ENCODE measurements at places on chromosomes 6 and 20.

- no peak for DNase-seq
These were observed 198.2 kb downstream of the PRL start for GRCh38 chr6:22098601-22099031.

- DNase-seq = no peak
These were observed 59.0 kb downstream of the NOL4L start for GRCh38 chr20:32526125-32526524.

- DNase-seq = no peak
These were observed 20.4 kb upstream of the NOTCH4 start for GRCh38 chr6:32244270-32244669.

- no peak for DNase-seq
These were observed 580.3 kb downstream of the PRKN start for GRCh38 chr6:162147281-162147680.

GRCh38 chr20:58710481-58711265 is 18.1 kb downstream of the NPEPL1 start:
- no peak for DNase-seq

- DNase-seq = no peak
These were observed 373.0 kb upstream of the ZFP64 start for GRCh38 chr20:52564594-52564993.

- DNase-seq = no peak
These were observed 86.5 kb downstream of the INSM1 start for GRCh38 chr20:20454367-20454766.

GRCh38 chr20:47099825-47100441 is 205.3 kb downstream of the EYA2 start:
- DNase-seq = no peak

DNA sequence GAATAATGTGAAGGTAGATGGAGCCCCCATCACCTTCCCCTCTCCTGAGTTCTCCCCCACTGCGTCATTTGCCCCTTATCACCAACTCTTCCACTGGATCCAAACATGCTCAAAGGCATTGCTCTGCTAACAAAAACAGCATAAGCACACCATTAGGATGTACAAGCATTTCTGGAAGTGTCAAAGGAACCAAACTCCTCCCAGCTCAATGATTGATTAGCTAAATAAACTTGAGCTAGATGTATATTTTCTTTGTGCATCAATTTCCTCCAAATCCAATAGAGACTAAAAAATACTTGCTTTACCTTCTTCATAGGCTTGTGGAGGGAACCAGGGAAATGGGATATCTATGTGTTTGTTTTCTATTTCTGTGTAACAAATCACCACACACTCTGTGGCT is 248.4 kb upstream of the JARID2 start:
- no peak for DNase-seq

DNA sequence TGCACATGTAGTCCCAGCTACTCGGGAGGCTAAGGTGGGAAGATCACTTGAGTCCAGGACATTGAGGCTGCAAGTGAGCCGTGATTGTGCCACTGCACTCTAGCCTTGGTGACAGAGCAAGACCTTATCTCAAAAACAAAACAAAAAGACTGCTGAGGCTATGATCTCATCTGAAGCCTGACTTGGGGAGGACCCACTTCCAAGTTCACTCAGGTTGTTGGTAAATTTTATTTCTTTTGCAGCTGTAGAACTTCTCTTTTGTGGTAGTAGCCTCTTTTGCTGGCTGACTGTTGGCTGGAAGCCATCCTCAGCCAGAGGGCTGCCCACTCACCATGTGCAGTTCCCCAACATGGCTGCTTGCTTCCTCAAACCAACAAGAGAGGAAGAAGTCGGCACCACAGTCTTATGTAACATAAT is 36.8 kb upstream of the ME1 start:
- DNase-seq = no peak

DNA sequence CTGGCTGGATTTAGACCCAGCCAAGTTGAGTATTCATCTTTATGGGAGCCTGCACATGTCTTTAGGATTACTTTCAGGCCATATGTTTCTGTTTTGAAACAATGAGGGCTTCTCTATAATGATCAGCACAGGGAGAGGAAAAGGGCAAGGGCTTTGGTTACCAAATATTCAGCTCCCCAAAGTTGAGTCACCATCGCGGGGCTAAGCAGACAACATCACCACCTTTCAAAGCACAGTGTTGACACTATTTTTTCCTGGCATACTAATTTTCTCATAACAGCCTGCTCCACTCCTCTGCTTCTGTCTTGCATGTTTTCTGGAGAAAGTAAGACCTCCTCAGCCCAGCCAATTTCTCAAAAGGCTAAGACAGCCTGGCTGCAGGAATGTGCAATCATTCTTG is 4.9 kb downstream of the SCML4 start:
- DNase-seq = no peak

- no peak for DNase-seq
These were observed 192.9 kb downstream of the AIG1 start for GRCh38 chr6:143253586-143253985.

GRCh38 chr6:14674458-14674857 is 556.9 kb downstream of the CD83 start:
- DNase-seq = no peak

DNA sequence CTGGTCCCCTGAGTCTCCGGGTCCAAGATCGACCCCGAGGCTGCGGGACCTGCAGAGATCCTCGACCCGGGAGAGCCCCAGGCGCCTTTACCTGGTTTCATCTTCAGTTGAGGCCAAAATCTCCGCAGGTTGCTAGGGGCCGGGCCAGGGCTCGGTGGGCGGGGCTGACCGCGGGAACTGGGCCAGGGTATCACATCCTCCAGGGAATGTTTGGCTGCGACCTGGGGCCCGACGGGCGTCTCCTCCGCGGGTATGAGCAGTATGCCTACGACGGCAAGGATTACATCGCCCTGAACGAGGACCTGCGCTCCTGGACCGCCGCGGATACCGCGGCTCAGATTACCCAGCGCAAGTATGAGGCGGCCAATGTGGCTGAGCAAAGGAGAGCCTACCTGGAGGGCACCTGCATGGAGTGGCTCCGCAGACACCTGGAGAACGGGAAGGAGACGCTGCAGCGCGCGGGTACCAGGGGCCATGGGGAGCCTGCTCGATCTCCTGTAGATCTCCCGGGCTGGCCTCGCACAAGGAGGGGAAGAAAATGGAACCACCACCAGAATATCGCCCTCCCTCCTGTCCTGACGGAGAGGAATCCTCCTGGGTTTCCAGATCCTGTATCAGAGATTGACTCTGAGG is 53.8 kb upstream of the POLR1H start:
- no peak for DNase-seq

DNA sequence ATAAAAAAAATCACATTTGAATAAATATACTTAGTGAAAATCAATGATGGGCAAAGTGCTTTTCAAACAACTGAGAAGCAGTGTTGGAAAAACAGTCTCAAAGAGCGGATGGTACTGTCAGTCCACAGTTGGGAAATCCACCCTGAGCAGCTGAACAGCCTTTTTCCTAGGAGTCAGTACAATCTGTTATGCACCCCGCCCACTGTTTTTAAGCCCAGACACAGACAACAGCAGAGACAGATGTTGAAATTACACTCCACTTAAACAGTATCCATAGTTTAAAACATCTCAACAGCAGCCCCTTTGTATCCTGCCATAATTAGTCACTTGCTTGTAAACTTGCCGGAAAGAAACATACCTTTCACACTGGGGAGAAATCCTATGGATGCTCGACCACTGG is 372 bp downstream of the KIAA0408 start:
- no peak for DNase-seq

GRCh38 chr6:69098910-69099309 is 463.8 kb downstream of the ADGRB3 start:
- DNase-seq = no peak

DNA sequence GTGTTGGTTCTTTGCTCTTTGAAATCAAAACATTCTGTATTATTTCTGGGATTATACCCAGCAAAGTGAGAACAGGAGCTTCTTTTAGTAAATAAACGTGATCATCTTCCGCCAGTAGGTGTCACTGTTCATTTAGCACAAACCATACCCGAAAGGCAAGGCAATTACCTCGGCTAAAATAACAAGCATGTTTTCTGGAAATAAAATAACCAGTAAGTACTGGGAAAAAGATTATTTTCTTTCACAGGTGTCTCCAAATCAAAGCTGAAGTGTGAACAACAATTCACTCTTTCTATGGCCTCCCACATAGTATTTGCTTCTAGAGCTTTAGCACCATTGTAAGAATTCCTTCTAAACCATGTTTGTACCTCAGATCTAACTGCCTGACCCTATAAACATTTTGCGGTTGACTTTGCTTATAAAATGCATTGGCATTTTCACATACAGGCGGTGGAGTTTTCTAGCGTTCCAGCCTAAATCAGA is 144.6 kb upstream of the AGPAT4 start:
- DNase-seq = no peak

DNA sequence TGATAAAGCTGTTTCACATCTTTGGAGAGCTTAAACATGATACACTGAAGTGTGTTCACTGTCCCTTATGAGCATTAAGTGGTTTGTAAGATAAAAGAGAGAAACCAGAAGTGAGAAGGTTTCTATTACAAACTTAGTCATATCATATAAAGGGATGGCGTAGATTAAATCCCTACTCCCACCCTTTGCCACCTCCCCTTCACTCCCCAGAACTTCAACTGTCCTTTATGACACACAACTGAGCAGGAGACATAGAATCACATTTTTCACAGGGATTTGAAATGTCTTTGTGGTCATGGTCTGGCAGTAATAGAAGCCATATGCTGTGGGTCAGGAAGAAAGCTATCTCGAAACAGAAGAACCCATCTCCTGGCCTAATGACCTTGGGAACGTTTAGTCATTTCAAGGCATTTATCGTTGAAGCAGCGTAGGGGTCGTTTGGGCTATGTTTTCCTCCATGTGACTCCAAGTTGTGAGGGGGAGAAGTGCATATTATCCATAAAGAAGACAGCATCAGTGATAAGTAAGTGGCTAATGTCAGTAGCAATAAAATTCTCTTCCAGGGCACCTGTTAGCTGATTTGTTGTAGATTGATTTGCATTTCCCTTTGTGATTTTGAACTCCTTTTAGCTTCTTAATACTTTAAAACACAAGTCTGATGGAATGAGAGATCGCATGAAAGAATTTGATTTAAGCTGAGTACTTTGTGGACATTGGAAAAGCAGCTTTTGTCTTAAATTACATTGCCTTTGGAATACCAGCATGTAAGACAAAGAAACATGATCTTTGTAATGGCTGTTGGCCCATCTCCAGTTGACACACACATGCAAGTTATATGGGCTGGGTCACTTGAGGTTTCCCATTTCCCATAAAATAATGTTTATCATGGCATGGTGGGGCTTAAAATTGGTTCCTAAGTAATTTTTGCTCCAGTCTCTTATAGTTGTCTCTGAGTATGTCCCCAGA is 501.5 kb upstream of the FLRT3 start:
- DNase-seq = no peak

- no peak for DNase-seq
These were observed 48.2 kb upstream of the F13A1 start for GRCh38 chr6:6368684-6369052.

DNA sequence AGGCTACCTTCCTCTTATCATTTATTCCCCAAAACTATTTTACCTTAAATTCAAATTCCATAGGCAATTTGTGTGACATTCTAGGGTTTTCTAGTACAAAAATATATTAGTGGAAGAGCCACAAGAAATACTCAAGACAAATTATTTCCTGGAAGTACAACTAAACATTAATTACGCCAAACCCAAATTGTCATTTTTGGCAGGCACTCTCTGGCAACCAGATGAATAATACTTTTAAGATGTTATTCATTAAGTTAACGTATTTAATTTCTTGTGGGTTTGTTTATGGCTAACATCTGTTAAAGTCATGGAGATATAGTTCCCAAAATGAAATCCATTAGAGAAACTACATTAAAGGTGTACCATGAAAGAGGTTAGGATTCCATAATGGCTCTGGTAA is 40.5 kb downstream of the HMGN3 start:
- no peak for DNase-seq

GRCh38 chr6:79203753-79204253 is 30.7 kb downstream of the HMGN3 start:
- DNase-seq = no peak

- no peak for DNase-seq
These were observed 927 bp downstream of the IL20RA start for GRCh38 chr6:137043710-137044365.

- DNase-seq = no peak
These were observed 559.2 kb upstream of the IMPG1 start for GRCh38 chr6:76631622-76632021.

DNA sequence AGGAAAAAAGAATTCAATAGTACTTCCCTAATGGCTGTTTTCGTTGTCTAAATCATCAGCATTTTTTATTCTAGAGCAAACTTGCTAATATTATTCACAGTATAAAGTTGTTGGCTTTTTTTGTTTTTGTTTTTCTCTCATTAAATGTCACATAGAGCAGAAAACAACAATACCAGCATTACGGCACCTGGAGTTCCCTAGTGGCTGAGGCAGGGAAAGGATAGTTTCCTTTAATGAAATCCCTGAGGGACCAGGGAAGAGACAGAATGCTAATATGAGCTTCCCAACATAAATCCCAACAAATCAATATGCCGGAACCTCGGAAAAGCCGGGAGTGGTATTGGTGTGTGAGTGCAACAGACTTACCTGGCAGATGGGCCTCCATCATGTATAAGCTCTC is 235.2 kb upstream of the ASCC3 start:
- DNase-seq = no peak

- no peak for DNase-seq
These were observed 133.9 kb upstream of the NEDD9 start for GRCh38 chr6:11366183-11366933.

DNA sequence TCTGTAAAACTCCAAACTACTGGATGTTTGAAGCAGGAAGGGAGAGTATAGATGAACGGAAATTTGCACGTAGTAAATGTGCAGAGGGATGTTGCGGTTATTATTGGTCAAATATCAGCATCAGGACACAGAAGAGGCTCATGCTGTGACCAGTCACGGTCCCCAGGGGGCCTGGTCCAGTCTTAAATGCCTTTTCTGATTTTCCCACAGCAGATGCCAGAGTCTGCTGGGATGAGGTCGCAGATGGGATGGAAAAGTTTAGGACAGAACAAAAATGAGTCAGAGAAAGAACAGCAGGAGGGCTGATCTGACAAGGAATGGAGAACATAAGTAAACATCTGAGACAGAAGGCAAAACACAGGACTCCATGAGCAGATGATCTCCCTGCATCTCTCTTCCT is 11.7 kb upstream of the SIRPG start:
- no peak for DNase-seq

DNA sequence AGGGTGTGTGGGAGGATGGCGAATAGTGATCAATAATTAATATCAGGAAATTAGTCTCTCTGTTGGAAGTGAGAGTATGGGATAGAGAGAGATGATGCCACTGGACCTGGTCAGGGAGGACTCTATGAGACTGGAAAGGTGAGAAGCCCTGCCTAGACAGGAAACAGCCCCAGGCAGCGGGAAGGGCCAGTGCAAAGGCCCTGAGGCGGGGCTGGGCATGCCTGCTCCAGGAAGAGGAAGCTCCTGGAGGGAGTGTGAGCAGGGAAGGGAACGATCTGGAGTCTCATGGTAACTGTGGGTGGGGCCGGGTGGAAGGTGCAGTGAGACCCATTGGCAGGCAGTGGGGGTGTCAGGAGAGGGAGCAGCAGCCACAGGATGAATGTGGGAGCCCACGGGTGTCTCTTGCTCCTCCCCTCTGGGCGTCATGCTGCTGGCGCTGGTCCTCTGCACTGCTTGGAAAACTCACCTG is 1.8 kb upstream of the CST3 start:
- no peak for DNase-seq

Measured in cardiac septum (tissue), 1 donor.